Activated naive CD4-positive, alpha-beta T cell treated with Interleukin-2 at 50 U/mL for 16 hours (primary cell): ENCODE measurements at places on chromosomes 1 and 21.

DNA sequence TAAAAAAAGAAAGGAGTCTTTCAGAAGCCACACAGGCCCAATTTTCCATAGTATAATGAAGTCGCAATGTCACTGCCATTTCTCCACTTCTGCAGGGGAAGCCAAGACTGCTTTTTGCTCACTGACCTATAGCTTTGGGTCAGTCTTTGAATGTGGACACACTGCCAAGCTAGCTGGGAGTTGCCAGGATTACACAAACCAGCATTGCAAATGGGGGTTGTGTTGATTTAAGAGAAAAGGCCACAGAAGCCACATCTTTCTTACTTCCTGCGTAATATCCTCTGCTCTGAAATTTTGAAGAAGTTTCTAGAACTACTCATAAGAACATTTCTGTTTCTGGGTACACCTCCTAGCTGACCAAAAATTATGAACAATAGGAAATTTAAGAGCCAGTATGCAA lies 45.8 kb upstream of the SAMSN1 start:
- DNase-seq = peak; percentile 18

- no peak for DNase-seq
These were observed 14.0 kb downstream of the POLR3GL start for GRCh38 chr1:145978471-145978853.

GRCh38 chr1:195085196-195085595 lies 1523.0 kb downstream of the KCNT2 start:
- DNase-seq = no peak

DNA sequence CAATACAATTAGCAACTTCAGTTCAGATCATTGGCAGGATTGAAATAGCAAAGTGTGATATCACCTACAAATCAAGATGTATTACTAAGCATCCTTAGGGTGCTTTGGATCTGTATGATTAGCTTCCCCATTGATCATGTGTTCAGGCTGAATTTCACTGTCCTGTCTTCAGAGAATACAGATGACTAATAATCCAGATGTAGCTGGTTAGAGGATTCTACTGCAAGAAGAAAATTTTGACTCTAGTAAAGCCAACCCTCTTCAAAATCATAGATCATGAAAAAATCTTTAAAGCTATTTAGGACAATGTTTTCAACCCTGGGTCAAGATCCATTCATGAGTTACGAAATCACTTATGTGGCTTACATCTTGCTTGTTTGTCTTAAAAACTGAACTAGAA lies 184.4 kb downstream of the PTGER3 start:
- no peak for DNase-seq

GRCh38 chr21:16264319-16264718 lies 534.5 kb downstream of the USP25 start:
- no peak for DNase-seq

GRCh38 chr1:87135329-87135712 lies 193.4 kb upstream of the LMO4 start:
- DNase-seq = no peak

DNA sequence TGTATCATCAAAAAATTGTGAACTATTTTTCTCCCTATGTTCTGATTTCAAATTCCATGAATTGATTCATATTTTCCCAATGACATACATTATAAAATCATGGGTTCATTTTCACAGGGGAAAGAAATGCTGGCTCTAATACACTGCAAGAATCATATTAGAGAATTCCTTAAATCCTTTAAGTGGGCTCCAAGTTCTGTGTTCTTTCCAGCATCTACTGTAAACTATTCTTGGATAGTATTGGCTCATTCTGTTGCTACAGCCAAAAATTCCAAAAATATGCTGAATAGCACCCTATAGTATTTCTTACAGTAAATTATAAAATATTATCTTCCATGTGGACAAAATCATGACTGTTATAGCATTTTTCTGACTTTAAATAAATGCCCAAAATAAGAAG lies 19.0 kb upstream of the C1orf105 start:
- DNase-seq = no peak

GRCh38 chr1:202505356-202505755 lies 156.9 kb downstream of the PPP1R12B start:
- no peak for DNase-seq

GRCh38 chr1:29640428-29640785 lies 404.1 kb downstream of the PTPRU start:
- DNase-seq = no peak

- no peak for DNase-seq
These were observed 108.9 kb downstream of the CRYAA start for GRCh38 chr21:43277481-43278351.

GRCh38 chr1:6251681-6252373 lies 7.8 kb downstream of the HES3 start:
- DNase-seq = no peak

DNA sequence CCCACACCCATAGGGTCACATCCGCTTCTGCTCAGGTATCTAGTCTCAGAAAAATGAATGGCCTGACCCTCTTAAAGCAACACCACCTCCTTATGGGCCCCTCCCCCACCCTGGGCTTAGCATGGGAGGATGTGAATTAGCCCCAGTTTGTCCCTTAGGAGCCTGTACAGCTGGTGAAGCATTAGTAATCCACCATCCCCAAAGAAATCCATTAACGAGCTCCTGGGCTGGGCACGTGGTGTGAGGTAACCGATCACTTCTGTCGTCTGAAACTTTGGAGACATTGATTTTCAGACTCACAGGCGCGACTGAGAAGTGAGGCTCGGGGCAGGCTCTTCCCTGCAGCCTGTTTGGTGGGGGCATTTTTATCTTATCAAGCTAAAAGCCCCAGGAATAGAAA lies 10.5 kb downstream of the RASSF5 start:
- no peak for DNase-seq

DNA sequence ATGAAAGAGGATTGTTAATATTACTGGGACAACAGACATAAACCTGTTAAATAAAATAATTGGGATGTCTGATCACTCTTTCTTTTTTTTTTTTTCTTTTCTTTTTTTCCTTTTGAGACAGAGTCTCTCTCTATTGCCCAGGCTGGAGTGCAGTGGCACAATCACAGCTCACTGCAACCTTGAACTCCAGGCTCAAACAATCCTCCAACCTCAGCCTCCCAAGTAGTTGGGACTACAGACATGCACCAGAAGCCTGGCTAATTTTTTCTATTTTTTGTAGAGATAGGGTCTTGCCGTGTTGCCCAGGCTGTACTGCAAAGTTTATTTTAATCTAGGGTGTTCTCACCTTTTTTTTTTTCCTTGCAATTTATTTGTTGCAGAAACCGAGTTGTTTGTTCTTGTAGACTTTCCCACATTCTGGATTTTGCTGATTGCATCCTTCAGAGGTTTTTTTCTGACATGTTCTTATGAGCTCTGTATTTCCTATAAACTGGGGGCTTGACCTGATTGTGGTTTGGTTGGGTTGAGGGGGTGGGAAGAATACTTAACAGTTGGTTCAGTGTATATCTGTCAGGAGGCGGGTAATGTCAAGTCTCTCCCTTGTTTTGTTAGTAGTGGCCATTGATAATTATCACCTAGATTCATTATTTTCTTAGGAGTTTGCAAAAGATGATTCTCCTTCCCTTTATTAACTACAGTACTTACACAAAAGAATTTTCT lies 125.2 kb downstream of the MAST2 start:
- DNase-seq = no peak

DNA sequence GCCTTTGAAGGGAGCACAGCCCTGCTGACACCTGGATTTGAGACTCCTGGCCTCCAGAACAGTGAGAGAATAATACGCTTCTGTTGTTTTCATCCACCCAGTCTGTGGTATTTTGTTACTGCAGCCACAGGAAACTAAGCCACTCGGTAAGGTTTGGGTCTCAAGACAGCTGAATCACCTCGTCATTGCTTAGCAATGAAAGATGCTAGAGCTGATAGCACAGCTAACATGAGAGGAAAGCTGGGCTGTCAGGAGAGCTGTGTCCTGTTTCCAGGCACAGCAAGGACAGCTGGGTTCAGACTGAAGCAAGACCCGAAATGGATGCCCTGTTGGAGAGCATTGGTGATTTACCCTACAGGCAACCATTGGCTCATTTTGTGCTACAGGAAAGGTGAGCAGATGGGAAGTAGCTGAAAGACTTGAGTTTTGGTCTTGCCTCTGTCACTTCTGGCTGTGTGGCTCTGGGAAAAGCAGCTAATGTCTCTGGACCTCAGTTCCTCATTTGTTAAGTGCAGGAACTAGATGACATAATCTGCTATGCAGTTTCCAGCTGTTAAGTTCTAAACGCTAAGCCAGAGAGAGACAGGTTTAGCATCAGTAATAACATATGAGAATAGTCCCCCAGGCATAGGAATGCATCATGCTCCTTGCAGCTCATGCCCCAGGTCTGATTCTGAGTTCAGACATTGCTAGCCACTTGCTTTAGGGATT lies 58.0 kb downstream of the CLIC6 start:
- DNase-seq = no peak

DNA sequence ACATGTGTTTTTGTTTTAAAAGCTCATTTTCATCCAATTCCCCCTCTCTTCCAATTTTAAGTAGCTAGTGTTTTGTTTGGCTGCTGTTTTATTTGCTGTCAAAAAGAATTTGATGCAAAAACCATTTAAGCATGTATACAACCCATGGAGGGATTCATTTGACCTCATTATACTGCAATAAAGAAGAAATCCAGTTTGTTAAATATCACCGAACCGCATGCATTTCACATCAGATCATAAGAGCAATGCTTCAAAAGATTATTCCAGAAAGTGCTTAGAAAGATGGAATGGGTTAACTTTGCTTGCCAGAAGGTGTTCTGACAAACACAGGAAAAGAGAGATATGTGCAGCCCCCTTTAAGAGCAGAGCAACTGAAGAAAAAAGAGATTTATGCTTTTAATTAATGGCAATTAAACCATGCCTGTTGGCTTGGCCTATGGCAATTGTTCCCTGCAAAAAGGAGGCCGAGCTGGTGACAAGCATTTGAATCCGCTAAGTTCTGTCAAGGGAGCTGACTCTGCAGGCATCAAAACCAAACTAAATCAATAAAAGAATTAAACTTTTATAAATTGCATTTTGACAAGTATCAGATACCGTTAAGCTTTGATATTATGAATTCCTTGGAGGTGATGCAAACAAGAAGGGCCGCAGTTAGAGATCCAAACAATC lies 14.4 kb upstream of the BARHL2 start:
- DNase-seq = no peak

GRCh38 chr1:246008363-246008831 lies 498.7 kb downstream of the SMYD3 start:
- no peak for DNase-seq

- DNase-seq = no peak
These were observed 16.7 kb downstream of the SNIP1 start for GRCh38 chr1:37537378-37537777.

DNA sequence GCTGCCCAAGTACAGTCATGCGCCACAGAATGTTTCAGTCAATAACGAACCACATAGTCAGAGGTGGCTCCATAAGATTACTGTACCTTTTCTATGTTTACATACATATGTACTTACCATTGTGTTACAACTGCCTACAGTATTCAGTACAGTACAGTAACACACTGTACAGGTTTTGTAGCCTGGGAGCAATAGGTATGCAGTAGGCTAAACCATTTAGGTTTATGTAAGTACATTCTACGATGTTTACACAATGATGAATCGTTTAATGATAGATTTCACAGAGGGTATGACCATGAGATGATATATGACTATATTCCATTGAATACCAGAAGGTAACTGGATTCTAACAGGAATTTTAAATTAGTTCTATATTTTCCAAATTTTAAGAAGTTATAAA lies 10.5 kb downstream of the YY1AP1 start:
- no peak for DNase-seq

DNA sequence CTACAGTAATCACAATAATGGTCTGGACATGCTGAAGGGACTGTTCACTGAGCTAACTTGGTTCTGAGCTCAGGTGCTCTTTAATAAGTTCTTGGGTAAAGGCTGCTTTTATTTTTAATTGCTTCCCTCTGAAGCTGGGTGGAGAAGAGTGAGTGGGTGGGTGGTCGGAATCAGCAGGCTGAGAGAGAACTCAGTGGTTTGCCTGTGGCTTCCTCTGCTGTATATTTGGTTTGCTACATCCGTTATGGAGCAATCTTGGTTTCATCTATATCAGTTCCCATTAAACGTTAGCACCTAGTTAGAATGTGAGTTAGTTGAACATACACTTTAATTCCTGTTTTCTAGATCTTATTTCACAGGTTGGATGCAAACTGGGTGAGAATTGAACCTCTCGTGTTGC lies 23.3 kb downstream of the CNIH4 start:
- peak; percentile 50 for DNase-seq

DNA sequence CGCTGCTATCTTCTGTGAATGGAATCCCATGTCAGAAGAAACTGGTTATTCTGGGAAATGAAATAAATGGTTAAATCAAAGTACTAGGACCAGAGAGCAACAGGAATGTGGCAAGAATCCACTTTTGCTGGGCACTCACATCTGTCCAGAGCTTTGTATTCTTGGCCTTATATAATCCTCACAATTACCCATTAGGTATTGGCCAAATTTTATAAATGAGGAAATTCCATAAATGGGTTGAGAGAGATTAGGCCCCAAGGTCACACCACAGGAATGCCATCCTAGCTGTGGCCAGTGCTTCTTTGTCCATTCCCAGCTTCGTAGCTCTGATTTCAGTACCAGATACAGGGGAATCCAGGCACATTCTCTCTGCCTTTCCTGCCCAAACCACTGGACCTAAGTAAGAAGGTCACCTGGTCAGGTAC lies 76.1 kb upstream of the HOOK1 start:
- no peak for DNase-seq

DNA sequence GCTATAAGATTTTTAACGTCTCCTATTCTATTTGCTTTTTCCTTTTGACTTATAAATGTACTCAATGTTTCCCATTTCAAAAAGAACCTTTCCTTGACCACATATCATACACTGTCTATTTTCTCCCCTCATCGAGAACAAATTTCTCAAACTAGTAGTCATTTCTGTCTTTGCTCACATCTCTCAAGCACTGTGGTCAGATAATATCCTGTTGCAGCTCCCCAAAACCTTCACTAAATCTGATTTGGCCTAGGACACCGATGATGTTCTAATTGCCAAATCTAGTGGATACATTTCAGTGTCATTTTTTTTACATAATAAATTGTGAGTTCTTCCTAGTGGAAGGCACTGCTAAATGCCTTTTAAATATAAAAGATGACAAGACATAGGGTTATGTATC lies 19.4 kb downstream of the CXADR start:
- DNase-seq = no peak

DNA sequence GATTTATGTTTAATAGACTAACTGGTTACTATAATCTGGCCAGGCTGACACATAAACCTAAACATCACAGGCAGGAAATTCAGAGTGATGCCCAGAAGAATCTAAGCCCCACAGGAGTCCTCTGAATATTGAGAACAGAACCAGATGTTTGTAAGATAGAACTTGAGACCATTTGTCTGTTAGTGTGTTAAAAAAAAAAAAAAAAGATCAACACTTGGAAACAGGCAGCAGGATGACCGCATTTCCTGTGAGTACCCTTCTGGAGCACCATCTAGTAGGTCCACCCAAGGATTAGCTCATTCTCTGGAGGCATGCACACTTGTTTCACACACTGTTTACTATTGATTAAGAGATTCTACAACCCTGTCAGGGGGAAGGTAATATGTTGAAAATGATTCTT lies 111.4 kb upstream of the VANGL1 start:
- no peak for DNase-seq

GRCh38 chr1:41880261-41880660 lies 38.5 kb downstream of the HIVEP3 start:
- no peak for DNase-seq
